ENCODE measurements at places on chromosomes 5 and 9.
A peak's percentile ranks its signal among the peaks of the same experiment; 100 is the strongest.

GRCh38 chr5:143004361-143005145 lies 234.4 kb downstream of the ARHGAP26 start:
- DNase-seq: no peak

DNA sequence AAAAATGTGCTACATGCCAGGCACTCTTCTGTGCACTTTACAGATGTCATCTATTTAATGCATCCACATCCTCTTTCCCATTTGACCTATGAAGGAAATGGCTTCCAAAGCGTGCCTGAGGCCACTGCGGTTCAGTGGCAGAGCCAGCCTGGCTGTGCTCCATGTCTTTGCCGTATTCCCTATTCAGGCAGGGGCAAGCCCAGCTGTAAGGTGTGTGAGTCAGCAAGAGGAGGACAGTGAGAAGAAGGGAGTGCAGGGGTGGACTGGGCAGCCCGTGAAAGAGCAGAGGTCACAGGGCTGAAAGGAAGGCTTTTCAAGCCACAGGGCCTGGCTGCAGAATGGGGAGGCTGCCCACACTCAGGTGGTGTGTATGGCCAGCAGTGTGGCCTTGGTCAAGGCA lies 91.7 kb downstream of the HRH2 start:
- no peak for DNase-seq

DNA sequence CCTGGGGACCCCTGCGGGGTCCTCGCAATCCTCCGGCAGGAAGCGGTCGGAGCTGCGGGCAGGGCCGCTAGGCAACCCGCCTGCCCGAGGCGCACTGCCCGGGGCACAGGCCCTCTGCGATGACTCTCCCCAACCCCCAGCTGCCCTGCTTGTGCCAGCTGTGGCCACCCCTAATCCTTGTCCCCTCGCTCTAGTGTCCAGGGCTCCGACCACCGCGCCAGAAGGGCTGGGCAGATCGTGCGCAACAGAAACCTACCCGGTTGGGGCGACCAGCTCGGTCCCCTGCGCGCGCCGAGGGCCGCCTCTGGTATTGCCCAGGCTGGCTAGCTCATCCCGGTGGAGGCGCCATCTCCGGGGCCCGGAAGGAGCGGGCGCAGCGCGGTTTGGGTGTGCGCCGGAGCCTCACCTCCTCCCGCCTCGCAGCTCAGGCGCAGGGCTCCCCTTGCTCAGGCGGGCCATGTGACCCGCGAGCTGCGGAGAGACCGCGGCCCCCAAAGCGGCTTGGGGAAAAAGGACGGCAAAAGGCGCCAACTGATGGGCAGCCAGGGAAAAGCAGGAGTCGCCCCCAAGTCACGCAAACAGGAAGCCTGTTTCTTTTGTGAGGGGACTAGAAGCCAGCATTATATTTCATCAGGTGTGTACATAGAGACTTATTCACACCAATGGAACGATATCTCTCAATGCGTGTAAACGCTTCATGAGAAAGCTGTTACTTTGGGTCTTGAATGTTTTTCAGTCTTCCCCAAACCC lies 46.8 kb upstream of the RNF20 start:
- DNase-seq: peak; percentile 67

DNA sequence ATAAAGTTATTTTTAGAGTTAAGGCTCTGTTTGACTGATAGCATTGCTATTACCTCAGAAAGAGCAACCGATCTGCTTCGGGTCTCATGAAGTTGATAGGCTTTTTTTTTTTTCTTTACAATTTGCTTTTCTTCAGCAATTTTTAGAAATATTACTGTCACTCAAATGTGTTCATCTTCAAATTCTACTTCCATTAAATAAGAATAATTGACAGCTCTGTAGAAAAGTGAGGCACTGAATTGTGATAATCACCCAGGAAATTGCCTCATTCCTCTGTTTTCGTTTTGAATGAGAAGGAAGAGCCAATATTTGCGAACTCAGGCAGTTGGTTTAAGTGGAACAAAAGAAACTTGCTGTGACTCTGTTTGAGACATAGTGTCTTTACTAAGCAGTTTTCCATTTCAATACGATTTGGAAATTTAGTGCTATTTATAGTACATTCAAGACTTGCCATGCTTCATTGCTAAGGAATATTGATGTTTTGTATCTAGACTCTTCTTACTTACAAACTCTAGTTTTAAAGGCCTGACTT lies 700.5 kb upstream of the CDH10 start:
- no peak for DNase-seq

DNA sequence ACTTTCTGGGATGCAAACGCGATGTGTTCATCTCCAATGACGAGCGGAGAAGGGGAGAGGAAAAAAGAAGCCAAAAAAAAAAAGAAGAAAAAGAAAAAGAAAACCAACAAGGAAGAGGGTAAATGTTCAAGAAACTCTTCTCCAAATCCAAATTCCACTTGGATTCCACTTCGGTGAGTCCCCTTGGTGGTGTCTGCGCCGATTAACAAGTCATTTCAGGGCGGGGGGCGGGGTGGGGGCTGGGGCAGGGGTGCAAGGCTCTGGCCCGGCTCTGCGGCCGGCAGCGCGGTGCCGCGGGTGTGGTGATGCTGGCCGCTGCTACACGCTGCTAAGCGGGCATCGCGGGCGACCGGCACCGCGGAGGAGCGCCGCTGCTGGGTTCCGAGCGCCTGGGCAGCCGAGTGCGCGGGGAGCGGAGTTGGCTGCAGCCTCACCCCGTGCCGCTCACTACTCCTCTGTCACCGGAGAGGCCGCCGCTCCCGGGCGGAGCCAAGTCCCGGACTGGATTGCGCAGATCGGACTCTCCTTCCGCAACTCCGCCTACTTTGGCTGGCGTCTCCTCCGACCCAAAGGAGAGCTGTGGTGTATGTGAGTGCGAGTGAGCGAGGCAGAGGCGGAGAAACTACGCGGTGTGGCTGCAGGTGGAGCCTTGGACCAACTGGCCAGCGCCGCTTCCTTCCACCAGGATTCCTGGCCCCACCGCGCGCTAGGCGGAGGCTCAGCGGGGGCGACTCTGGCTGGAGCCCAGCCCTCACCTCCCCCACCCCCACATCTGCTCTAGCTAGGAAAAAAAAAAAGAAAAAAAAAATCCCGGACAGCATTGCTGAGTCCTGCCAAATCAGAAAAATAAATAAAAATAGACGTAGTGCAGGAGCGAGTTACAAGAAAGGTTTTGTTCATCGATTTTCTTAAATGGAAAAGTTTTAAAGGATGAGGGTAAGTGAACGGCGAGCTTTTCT lies at the start of gene SEMA6A:
SEMA6A (minus strand) TSS at position 457 of the 959 bp plus-strand sequence. CDS start 69,879 bp downstream, outside the sequence.
- DNase-seq: peak; percentile 13

GRCh38 chr9:90546200-90546599 lies 96.4 kb downstream of the DIRAS2 start:
- DNase-seq: peak; percentile 2

GRCh38 chr5:23367874-23368273 lies 139.5 kb upstream of the PRDM9 start:
- DNase-seq: no peak

DNA sequence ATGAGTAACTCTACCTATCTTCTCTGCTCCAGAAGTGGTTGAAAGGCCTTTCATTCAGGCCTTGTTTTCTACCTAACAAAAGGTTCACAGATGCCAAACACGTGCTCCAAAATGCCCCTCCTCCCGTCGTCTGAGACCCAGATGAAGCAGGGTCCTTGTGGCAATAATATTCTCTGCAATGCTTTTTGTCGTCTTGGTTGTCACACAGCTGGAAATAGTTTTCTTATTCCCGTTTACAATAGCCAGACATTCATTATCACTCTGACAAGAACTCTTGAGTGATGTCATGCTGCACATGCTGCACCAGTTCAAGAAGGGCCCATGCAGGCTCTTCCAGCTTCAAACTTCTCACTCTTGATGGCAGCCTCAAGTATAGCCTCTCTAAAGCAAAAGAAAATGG lies 7.8 kb downstream of the LPAR1 start:
- DNase-seq: no peak

- DNase-seq: no peak
These were observed 1.2 kb upstream of the GRK6 start for GRCh38 chr5:177425196-177425800.

DNA sequence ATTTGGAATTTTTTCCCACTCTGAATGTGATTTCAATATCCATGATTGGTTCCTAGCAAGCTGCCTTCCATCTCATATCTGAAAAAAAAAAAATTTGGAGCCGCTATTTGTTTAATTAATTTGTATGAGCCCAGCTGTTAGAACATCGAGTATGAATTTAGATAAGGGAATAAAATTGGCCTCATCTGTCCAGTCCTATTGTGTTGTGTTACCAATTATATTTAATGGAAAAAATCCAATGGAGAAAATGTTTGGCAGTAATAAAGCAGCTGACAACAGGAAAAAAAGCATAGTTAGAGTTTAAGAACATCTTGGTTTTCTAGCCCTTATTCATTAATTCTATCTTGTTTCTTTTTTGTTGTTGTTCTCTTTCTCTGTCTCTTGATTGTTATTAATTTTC lies 735.6 kb upstream of the RIOK2 start:
- DNase-seq: no peak

- no peak for DNase-seq
These were observed 115.4 kb downstream of the OXCT1 start for GRCh38 chr5:41754857-41755256.

- DNase-seq: no peak
These were observed 51.3 kb upstream of the GRIA1 start for GRCh38 chr5:153439130-153439529.

DNA sequence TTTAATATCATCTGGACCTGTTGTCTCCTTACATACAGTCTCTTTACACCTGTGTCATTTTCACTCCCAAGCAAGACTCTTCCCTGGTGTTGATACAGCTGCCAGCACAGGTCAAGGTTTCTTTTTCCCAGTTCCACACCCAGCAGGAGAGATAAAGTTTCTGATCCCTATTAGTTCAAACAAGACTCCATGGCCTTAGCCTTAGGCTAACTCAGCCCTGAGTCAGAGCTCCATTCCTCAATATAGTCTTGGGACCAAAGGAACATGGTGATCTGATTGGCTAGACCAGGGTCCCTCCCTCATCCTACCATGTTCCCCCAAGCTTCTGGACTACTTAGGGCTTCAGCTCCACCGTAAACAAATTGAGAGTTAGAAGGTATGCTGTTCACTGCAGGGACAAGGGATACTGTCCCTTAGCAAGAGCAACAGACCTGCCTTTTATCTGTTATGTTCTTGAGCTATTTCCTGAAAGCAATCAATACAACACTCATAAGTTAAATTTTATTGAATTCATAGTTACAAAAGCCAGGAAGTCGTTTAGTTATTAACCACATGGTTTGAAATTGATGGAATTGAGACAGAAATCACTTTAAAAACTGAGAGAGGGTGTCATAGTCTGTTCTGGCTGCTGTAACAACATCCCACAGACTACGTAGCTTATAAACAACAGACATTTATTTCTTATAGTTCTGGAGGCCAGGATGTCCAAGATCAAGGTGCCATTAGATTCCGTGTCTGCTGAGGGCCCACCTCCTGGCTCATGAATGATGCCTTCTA lies 20.5 kb downstream of the SLC1A1 start:
- DNase-seq: no peak

Data from amniotic stem cell (primary cell).